Pulmonary artery endothelial cell (primary cell): ENCODE measurements at places on chromosomes 4 and X. TPM values are rescaled to one million over a fixed set of nuclear protein-coding genes. Genes with fewer than 3 reads are reported as not detected.

GRCh38 chr4:181793096-181793495, 450.1 kb upstream of the TENM3 start:
- DNase-seq = no peak

GRCh38 chr4:151688003-151688784, 72.6 kb downstream of the GATB start:
- DNase-seq = no peak

DNA sequence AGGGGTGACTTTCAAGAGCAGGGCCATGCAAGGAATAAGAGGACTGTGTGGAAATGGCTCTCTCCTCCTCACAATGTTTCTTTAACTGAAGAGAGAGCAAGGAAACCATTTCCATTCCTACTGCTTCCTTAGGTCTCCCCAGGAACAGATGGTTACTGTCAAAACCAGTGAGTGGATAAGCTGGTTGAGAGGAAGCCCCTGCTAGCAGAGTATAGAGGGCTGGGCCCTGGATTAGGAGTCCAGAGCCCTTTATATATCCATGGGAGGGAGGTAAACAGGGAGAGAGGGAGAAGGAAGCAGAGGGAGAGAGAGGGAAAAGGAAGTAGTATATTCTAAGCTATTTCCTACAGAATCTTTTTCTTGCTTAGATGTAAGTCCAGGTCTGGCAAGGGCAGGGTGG, 43.8 kb upstream of the LAS1L start:
- DNase-seq = no peak

DNA sequence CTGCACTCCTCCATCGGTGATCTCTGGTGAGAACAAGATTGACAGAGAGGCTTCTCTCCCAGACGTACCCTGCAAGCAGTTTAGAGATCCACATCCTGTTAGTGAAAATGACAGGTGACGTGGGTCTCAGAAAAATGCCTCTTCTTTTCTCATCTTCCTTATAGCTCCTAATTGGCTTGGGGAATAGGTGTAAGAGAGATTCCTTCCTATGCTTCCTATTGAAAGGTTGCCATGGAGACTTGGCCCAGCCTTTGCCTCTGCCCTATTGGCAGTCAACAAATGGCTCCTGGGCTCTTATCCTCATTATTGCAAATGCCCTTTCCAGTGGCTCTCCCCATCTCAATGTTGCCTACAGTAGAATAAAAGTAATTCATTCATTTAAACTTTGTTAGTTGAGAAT, 26.5 kb upstream of the DGKK start:
- no peak for DNase-seq

DNA sequence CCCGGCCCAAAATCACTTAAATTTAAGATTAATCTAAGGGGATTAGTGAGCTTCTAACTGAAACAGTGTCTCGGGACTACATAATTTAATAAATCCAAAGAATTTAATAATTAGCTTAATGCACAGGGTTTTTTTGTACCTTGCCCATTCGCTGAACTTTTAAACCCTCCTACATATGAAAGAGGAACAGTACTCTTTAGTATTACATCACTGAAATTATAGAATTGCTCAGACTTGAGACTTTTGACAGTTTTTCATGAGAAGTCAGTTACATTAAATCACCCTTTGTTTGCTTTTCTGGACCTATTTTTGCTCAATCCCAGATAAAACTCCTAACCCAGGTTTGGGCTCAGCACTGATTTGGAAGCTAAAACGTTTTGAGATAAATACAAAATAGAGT, 2.4 kb upstream of the TADA2B start:
- no peak for DNase-seq

GRCh38 chrX:65994519-65995506, 45.1 kb downstream of the VSIG4 start:
- DNase-seq = no peak

DNA sequence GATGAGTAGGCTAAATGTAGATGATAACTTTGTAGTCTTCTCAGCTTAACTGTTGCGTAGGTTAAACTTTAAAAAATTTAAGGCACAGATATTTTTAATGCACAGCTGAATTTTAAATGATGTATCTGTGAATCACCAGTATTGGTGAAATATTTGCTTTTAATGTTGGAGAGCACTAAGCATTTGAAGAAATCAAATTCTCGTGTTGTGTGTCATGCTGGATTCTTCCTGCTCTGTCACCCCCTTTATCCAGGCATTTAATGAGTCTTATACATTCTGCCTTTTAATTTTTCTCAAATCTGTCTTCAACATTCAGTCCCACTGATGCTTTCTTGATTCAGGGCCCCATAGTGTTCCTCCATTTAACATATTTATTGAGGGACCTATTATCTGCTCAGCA, 76.7 kb downstream of the SLC4A4 start:
- no peak for DNase-seq

Gene UGT2A1
- total RNA-seq = 0.53 and 1.1 TPM in 2 replicates

Gene RTL3
- not detected in 2 replicates for total RNA-seq

Gene MAP9
- total RNA-seq = 0.04 and 0.07 TPM in 2 replicates
